NCI-H748 treated with DMSO at 0.1 percent for 48 hours (cell line): ENCODE measurements at places on chromosomes 7 and 10.

GRCh38 chr10:119542988-119543813, 682 bp upstream of the RGS10 start:
- DNase-seq, result no peak

DNA sequence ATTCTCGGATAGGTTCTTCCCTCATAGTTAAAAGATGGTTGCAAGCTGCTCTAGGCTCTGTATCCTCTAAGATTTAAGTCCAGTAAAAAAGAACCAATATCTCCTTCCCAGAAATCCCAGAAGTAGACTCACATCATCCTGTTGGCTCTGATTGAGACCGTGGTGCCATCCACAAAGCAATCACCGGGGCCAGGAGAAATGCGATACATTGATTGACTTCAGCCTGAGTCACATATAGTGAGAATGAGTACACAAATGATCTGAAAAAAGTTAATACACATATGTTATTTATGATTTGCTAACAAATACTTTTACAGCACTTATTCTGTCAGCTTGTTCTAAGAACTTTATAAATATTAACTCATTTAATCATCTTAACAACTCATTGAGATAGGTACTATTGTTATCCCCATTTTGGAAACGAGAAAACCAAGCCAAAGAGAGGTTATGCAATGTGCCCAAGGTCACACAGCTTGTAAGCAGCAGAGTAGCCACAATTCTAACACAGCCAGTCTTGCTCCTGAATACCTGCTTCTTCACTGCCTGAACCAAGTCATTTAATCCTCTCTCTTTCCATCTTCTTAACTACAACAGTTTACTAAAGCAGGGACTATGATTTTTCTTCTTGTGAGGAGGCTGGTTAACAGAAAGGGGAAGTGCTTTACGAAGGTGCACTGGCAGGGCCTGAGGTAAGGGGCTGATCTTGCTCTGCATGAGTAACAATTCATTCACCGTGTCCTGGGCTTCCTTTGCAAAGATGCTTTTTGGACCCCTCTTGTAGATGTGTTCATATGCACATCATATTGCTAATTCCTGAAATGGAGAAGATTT, 177.0 kb downstream of the REEP3 start:
- DNase-seq, result no peak

- DNase-seq, result no peak
Observed at GRCh38 chr10:1633783-1634182, 103.5 kb downstream of the ADARB2 start.

DNA sequence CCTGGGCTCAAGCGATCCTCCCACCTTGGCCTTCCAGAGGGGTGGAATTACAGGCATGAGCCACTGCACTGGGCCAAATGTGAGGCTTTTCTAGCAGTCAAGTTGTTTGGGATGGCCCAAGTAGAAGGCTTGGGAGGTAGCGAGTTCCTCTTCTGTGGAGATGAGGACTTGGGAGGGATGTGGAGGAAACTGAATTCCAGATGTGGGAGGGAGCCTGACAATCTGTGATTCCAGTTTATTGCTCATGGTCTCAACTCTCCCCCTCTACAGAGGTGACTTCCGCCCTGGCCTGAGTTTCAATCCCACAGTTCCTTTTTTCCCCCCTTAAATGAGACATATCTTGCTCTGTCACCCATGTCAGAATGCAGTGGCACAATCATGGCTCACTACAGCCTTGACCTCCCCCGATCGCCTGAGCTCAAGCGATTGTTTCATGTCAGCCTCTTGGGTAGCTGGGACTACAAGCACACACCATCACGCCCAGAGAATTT, 3.4 kb downstream of the STYXL1 start:
- no peak for DNase-seq

DNA sequence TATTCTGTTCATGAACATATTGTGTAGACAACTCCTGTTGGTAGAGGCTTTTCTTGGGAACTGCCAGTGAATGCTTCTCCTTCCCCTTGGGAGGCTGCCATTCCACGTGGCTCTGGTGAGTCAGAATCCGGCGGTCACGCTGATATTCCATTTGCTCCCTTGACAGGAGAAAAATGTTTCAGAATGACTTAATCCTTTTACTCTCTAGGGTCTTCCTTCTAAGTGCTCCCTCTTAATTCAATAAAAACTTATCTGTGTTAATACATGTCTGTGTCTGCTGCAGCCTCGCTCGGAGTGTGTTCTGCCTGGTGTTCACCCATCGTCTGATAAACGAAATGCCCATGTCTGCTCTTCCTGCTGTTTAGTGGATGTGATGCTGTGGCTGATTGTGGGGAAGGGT, 278.6 kb downstream of the ARHGAP12 start:
- DNase-seq, result no peak

DNA sequence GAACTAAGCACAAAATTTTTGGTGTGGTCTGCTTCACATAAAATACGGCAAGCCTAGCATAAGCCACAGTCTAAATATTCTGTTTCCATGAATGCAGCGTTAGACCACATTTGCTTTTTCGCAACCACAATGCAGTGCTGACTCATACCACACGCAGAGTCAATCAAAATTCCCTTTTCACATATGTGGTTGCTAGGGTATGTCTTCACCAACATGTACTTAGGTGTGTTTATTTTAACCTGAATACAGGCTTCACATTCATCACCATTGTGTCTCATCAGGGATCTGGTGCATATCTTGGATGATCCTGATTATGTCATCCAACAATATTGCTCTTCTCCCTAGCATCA, 90.8 kb downstream of the CHN2 start:
- peak; percentile 95 for DNase-seq

DNA sequence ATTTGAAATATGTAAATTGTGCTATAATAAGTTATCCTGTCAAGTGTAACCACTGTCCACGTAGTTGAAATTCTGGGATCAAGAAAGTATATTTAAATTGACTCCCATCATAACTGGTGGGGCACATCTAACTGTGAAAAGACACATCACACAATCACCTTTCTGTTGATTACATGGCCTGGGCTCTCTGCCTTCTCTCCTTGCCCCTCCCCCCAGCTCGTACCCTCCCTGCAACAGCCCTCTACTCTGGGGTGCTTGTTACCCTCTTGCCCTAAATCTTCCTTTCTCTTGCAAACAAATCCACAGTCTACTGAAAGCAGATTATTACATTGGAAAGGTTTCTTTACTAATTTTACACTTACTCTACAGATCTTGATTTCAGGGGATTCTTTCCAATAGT, 56.3 kb downstream of the CCDC186 start:
- no peak for DNase-seq

- DNase-seq, result peak; percentile 34
Observed at GRCh38 chr10:23702977-23703414, 264.1 kb downstream of the OTUD1 start.

DNA sequence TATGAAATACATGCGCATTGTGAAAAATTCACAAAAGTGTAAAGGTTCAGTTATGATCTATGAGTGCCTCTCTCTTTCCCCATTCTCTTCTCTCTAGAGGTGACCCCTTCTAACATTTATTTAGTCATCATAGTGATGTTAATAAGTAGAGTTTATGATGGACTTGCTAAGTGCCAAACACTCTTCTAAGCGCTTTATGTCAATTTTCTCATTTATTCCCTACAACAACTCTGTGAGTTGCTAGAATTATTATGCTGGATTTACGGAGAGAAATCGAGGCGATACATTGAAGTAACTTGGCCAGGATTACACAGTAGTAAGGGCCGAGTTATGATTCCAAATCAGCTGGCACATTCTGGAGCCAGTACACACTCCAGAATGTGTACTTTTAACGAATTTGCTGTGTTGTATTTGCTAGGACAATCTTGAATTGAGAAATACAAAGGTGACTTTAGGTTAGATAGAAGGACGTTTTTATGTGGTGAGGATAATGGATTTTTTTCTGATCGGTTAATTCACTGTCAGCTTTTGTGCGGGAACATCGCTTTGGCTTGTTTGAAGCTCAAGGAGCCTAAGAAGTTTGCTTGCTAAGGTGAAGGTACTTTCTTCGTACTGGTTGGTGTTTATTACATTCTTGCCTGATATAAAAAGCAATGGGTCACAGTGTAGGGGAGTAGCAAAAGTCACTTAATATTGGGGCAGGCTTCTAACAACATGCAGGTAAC, 1.4 kb downstream of the ATRNL1 start:
- DNase-seq, result no peak

DNA sequence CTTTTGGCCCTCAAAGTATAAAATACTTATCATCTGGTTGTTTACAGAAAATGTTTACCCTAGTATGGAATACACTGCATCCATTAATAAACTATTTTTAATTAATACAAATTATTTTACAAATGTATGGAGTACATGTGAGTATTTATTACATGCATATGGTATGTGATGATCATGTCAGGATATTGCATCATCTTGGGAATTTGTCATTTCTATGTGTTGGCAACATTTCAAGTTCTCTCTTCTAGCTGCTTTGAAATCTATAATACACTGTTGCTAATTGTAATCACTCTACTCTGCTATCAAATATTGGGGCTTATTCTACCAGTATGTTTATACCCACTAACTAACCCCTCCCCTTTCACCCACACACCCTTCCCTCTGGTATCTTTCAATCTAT, 103.9 kb upstream of the THSD7A start:
- DNase-seq, result no peak

DNA sequence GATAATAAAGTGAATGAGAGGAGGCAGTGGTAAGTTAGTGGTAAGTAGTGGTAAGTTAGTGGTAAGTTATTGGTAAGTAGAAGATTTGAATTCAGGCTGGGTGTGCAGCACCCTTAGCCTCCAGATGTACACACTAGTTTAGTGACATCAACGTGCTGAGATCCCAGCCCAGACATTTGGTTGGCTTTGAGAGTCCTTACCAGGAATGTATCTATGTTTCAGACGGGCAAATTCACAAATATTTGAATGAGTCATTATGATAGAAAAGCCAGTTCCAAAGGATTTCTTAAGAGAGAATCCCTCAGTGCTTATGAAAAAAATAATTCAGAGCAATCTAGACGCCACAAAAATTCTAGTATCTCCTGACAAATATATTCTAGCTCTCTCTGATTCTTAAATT, 70.0 kb downstream of the ARL4A start:
- DNase-seq, result no peak

- DNase-seq, result no peak
Observed at GRCh38 chr10:23015021-23015707, 80.2 kb upstream of the MSRB2 start.

DNA sequence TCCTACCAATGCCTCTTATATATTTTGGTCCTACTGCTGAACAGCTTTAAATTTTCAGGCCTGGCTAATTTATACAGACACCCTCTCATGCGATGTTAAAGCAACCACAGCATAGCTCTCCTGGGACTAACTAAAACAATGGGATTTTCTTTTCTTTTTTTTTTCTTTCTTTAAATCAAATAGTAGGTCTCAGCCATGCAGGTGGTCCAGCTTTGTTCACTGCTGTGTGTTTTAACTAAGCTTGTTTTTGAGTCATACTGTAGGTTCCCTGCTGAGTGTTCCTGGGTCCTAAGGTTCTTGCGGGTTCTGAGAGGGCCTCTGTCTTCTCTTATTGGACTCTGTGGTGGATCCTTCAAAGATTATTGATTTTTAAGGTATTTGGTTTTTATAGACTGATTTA, 113.1 kb upstream of the SORCS1 start:
- DNase-seq, result no peak

DNA sequence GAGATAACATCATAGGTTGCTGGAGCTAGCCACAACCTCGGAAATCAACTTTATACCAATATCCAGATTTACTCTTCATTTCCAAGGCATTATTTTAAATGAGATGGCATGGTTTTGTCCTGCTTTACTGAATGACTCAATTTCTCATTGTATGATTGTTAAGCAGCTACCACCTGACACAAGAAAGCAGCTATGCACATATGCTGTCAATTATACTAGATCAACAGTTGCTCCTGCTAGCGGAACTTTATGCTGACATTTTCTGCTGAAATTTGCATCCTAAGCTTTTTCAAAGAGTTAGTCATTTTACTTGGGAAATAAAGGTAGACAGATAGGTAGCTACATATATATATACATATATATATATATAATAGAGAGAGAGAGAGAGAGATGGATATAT, 8.9 kb upstream of the CH25H start:
- no peak for DNase-seq

DNA sequence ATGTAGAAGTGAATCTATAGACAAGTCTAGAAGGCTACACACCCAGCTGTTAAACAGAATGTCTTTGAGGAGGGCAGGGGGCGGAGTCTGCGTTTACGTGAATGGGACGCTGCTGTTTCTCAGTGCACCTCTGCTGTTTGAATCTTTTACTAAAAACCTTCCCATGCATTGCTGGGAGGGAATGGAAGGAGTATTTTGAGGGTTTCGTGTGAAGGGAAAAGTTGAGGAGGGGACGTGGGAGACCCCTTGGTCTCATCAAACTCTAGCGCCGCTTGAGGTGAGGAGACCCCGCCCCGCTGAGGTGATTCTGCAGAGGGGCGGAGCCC, 492 bp upstream of the VCL start:
- no peak for DNase-seq

DNA sequence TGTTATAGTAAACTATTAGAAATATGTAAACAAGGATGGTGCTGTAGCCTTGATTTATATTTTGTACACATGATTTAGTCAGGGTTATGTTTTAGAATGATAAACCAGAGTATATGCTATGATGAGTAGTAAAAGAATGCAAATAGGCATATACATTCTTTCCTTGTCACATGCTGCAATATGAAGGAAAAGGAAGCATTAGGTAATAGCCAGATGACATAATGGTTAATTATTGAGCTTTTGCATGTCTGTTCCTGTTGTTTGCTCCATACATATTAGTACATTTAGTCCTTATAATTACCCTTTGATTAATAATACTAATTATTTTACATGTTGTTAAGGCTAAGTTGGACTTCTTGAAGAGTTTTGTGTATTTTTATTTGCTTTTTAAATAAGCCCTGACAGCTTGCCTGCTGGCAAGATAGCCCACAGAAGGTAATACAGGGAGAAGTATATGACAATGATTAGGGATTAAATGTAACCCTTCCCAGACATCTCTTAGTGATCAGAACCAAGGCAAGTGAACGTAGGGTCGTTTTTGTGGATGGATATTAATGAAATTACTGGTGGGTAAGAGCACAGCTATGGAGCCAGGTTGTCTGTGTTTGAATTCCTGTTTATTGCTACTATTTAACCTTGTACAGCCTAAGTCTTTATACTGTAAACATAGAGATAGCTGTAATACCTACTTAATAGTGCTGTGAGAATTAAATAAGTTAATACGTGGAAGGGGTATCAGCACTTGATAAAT, 68.4 kb downstream of the PHTF2 start:
- no peak for DNase-seq

DNA sequence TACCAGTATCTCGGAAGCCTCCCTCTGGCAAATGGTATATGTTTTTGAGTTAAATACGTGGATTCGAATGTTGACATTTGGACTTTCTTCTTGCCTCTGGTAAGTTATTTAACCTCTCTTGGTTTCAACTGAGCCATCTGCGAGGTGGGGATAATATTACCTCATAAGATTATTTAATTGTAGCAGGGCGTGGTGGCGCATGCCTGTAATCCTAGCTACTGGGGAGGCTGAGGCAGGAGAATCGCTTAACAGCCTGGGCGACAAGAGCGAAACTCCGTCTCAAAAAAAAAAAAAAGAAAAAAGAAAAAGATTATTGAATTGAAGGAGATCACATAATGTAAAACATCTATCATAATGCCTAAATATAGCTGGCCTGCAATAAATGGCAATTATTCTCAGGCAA, 396 bp upstream of the TAF5 start:
- no peak for DNase-seq

GRCh38 chr7:3083350-3083749, 39.7 kb upstream of the CARD11 start:
- no peak for DNase-seq
